ENCODE measurements at places on chromosomes 4 and X.

GRCh38 chrX:148457279-148457678 lies 43.1 kb upstream of the AFF2 start:
- no peak for DNase-seq

DNA sequence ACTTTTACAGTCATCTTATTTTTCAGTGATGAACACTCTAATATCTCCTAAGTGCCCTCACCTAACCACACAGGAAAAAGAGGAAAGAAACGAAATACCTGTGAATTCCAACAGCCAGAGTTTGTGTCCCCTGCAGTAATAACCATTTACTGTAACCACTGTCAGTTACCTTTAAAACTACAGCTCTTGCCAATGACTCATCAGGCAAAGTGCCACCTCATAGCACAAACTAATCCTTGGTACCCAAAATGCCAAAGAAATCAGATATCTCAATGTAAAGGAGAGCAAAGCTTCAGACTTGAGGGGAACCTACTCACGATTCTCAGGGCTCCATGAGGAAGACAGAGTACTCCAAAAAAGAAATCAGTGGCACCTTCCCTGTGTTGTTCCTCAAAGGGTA lies 146.5 kb downstream of the NDST3 start:
- no peak for DNase-seq

DNA sequence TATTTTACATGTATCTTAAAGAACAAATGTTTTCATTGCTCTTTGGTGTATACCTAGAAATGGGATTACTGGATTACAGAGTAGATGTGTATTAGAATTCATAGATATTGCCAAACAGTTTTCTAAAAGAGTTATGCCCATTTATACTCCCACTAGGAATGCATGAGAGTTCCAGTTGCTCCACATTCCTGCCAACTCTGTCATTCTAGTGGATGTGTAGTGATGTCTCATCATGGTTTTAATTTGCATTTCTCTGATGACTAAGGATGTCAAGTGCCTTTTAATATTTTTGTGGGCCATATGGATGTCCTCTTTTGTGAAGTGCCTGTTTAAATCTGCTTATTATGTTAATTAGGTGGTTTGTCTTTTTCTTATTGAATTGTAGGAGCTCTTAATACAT lies 65.6 kb upstream of the BMP2K start:
- no peak for DNase-seq

DNA sequence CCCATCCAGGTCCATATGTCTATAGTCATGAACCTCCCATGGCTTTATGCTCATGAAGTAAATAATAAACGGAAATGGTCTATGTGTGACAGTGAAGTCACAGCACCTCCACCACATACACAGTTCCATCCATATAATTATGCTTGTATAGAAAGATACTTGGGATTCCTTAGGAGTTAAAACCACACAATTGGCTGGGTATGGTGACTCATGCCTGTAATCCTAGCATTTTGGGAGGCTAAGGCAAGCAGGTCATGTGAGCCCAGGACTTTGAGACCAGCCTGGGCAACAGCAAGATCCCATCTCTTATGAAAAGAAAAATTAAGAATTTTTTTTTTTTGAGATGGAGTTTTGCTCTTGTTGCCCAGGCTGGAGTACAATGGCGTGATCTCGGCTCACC lies 55.6 kb upstream of the RBM47 start:
- DNase-seq = no peak

- no peak for DNase-seq
Measured at GRCh38 chrX:153361781-153362397, 27.9 kb downstream of the ZNF275 start.

All from esophagus squamous epithelium (tissue), 5 donors.